ENCODE measurements at places on chromosomes 7 and 10. TPM values are rescaled to one million over a fixed set of nuclear protein-coding genes. Genes with fewer than 3 reads are reported as not detected.

GPR85 gene
- total RNA-seq, result not detected

INMT gene
- total RNA-seq, result 4.9 TPM

PLAU gene
- 1.7 TPM for total RNA-seq

LRCH4 gene
- total RNA-seq, result 16.4 TPM

CYP2C9 gene
- total RNA-seq, result 0.24 TPM

DPYSL4 gene
- 1.1 TPM for total RNA-seq

CRTAC1 gene
- 0.24 TPM for total RNA-seq

KIF20B gene
- total RNA-seq, result 0.60 TPM

SEMA3D gene
- total RNA-seq, result 0.23 TPM

EEPD1 gene
- total RNA-seq, result 9.9 TPM

RARRES2 gene
- 278 TPM for total RNA-seq

TMEM229A gene
- not detected for total RNA-seq

ZNF736 gene
- 6.0 TPM for total RNA-seq

PRSS37 gene
- total RNA-seq, result not detected

ERVW-1 gene
- total RNA-seq, result not detected

WBP1L gene
- 13.8 TPM for total RNA-seq

HDAC9 gene
- total RNA-seq, result 12.3 TPM

HSPA12A gene
- total RNA-seq, result 4.7 TPM

VWC2 gene
- total RNA-seq, result under 0.01 TPM

NXPH1 gene
- total RNA-seq, result not detected

ABCB1 gene
- 2.7 TPM for total RNA-seq

MACROH2A2 gene
- 2.3 TPM for total RNA-seq

POR gene
- 29.7 TPM for total RNA-seq

SRGN gene
- total RNA-seq, result 6.2 TPM

ZNF804B gene
- total RNA-seq, result 0.35 TPM

ATRNL1 gene
- total RNA-seq, result 4.3 TPM

Measured in pancreas (tissue), 10 donors.